ENCODE measurements at places on chromosomes 2 and 18.
A peak's percentile ranks its signal among the peaks of the same experiment; 100 is the strongest.

DNA sequence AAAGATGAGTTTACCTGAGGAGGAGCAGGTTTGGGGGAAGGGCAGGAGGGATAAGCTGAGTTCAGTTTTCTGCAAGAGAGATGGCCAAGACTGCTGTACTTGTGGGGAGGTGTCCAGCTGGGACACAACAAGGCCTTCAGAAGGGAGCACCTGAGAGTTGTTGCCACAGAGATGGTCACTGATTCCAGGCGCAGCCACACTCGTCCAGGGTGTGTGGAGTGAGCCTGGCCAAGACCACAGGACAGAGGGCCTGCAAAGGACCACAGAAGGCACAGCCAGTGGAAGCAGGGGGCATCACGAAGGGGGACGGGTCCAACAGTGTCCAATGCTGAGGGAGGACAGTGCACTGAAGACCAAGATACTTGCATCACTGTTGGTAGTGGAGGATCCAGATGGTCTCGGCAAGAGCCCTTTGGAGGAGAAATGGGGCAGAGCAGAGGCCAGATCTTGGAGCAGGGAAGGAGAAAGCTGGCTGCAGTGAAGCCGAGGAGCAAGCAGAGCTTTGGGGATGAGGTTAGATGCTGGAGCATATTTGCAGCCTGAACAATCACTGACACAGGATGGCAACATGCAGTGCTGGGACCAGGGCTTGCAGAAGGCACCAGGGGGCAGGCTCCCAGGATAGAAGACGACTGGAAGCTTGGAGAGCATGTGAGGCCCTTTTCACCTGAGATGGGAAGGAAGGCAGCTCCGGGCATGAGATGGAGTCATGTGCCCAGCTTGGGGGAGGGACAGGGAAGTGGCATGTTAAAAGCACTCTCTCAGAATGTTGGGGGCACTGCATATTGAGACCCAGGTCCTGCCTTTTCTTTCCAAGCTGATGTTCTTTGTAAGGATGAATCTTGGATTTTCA lies 214.0 kb downstream of the CYP26B1 start:
- DNase-seq: no peak

DNA sequence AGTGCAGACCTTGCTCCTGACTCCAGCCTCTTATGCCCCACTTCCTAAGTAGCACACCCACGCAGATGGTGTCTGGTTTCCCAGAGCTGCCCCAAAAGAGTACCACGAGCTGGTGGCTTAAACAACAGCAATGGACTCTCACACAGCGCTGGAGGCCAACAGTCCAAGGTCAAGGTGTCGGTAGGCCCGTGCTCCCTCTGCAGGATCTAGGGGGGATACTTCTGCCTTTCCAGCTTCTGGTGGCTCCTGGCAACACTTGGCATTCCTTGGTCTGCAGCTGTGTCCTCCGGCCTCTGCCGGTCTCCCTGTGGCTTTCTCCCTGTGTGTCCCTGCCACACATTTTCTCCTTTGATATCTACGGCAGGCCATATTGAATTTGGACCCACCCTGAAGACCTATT lies 99.0 kb downstream of the TSHZ1 start:
- no peak for DNase-seq

- DNase-seq: no peak
These were observed 650.1 kb upstream of the VRK2 start for GRCh38 chr2:57396355-57397098.

GRCh38 chr18:75785834-75786233 lies 358.3 kb upstream of the SMIM21 start:
- no peak for DNase-seq

GRCh38 chr2:219836647-219837177 lies 209.3 kb downstream of the SLC4A3 start:
- DNase-seq: no peak

GRCh38 chr2:224885836-224886547 lies 156.3 kb downstream of the DOCK10 start:
- no peak for DNase-seq

GRCh38 chr18:62080172-62080900 lies 106.5 kb downstream of the PIGN start:
- no peak for DNase-seq

GRCh38 chr18:35581898-35582641 lies 530 bp downstream of the GALNT1 start:
- peak; percentile 14 for DNase-seq

DNA sequence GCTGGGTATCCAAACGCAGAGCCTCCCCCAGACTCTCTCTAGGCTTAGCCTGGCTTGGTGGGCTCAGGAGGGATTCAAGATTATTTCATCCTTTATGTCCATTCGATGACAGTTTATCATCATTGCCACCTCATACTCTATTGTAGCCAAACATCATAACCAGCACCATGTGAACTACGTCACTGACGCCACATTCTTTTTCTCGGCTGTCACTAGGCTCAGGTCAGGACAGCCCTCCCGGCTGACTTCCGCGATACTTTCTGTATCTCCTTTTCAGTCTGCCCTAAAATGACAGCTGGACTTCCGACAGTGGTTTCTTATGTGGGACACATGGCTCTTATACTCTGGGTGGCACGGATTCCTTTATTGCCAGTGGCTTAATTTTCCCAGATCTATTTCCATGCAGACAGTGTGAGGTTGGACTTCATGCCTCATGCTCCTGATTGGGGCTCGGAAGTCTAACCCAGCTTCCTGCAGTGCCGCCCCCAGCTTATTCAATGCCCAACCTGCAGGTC lies 39.8 kb upstream of the SMIM21 start:
- DNase-seq: no peak
